HuH-7 (cell line): ENCODE measurements at places on chromosomes 1 and 21.

- DNase-seq: no peak
These were observed 136.2 kb downstream of the ZC3H11B start for GRCh38 chr1:219476716-219477115.

DNA sequence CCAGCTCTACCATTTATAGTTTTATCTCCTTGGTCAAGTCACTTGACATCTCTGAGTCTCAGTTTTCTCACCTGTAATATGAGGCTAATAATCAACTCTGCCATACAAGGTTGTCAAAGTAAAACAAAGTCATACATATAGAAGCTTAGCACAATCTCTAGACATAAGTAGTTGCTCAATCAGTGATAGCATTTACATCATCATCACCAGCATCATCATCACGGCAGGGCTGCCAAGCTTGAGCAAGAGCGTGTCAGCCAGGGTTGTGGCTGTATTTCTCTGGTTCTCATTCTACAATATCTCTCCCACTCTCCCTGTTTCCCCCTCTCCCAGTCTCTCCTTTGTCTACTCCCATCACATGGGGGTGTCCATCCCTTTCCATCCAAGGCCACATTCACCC is 41.7 kb upstream of the COA6 start:
- DNase-seq: no peak

DNA sequence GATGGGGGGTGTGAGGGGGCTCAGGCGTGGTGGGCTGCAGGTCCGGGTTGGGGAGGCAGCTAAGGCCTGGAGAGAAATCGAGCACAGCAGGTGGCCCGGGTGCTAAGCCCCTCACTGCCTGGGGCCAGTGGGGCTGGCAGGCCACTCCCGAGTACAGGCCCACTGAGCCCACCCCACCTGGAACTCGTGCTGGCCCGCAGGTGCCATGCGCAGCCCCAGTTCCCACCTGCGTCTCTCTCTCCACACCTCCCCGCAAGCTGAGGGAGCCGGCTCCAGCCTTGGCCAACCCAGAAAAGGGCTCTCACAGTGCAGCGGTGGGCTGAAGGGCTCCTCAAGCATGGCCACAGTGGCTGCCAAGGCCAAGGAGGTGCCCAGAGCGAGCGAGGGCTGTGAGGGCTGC is 1047.1 kb upstream of the ADGRL4 start:
- no peak for DNase-seq

DNA sequence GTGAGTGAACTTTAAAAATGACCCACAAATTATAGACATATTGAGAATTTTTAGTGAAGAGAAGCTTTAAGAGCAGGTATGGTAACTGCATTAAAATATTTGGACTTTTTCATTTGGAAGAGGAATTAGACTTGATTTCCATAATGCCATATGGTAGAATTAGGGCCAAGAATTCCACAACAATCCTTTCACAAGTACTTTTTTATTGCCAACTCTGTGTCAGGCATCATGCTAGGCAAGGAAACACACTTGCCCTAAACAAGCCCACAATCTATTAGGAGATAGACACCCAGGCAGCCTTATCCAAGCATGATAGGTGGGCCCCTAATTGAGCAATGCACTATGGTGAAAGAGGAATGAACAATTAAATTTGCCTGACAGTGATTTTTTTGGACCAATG is 353.0 kb downstream of the TGFB2 start:
- no peak for DNase-seq

DNA sequence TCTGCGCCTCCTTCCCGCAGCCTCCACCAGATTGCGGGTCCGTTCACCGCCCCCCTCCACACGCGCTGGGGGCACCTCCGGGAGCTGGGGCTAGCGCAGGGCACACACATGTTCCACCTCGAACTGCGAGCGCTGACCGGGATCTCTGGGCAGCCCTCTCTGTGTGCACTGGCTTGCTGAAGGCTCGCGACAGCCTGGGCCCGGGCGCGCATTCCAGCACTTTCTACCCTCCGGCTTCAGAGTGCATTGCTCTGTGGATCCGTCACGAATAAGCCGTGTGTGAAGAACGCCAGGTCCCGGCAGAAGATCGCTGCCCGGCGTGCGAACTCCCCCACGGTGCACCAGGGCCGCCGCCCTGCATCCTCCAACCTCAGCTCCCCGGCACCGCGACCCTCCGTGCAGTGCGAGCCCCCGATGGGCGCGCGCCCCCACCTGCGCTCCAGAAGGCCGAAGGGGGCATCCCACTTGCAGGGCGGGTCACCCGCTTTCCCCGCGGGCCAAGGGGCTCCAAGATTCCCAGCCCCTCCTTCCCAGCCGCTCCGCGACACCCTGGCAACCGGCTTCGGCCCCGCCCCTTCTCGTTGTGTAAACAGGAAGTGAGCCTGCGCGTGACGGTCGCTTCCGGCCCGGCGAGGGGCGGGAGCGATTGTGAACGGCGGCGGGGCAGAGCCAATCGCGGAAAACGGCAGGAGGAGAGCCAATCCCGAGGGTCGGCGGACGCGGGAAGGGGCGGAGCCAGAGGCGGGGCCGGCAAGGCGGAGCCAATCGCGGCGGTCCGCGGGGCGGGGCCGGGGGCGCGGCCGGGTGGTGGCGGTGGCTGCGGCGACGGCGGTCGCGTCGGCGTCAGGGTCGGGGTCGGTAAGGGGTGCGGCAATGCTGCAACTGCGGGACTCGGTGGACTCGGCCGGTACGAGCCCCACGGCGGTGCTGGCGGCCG is at the start of gene TPRG1L:
TSS of gene TPRG1L (plus strand) at position 816 of the 937 bp plus-strand sequence. CDS start at position 874, 58 bp downstream.
- peak; percentile 100 for DNase-seq

- DNase-seq: no peak
These were observed 70.8 kb downstream of the SYT2 start for GRCh38 chr1:202639500-202639899.

DNA sequence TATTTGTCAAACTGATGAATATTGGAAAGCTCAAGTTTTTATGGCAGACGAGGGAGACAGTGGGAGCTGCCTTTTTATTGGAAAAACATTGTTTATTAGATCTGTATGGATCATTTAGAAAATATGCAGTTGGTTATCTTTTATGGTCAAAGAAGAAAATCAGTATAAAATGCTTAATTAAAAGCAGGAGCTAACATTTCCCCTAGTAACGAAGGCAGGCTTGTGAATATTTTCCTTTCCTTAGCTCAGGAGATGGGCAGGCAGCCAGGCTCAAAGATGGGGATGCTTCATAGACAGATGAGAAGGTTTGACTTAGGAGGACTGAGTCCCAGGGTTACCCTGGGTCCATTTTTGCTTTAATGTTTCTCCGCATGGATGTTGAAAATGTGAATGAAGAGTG is 26.0 kb downstream of the ROR1 start:
- DNase-seq: no peak

DNA sequence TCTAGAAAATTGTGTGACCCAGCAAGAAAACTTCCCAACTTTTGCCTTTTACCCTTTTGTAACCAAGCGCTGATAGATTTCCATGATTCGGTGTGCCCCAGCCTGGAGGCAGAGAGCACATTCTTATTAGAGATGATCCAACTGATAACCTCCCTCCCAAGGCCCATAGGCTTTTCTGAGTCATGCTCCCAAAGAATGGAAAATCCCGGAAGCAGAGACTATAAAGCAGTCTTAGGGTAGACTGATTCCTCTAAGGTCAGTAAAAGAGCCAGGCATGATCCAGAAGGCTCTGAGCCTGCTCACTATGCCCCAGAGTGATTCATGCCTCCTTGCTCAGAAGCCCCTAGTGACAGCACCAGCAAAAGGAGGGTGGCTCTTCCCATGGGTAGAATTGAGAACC is 4.3 kb downstream of the CAMK1G start:
- no peak for DNase-seq

DNA sequence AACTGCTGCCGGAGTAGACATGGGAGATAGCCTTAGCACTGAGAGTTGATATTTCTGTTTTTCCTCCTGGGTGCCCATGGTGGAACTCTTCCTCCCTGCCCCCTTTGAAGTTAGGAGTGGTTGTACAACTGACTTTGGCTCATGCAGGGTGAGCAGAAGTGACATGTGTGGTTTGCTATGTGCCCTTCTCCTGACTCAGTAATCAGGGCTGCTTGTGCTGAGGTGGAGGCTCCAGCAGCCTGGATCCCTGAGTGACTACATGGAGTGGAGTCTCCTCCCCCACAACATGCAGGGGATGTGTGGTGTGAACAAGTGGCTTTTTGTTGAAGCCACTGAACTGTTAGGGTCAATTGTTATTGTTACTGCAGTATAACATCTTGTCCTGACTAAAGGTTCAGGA is 261.6 kb downstream of the CAMTA1 start:
- DNase-seq: no peak

GRCh38 chr1:240199758-240200645 is 108.3 kb downstream of the FMN2 start:
- DNase-seq: no peak

DNA sequence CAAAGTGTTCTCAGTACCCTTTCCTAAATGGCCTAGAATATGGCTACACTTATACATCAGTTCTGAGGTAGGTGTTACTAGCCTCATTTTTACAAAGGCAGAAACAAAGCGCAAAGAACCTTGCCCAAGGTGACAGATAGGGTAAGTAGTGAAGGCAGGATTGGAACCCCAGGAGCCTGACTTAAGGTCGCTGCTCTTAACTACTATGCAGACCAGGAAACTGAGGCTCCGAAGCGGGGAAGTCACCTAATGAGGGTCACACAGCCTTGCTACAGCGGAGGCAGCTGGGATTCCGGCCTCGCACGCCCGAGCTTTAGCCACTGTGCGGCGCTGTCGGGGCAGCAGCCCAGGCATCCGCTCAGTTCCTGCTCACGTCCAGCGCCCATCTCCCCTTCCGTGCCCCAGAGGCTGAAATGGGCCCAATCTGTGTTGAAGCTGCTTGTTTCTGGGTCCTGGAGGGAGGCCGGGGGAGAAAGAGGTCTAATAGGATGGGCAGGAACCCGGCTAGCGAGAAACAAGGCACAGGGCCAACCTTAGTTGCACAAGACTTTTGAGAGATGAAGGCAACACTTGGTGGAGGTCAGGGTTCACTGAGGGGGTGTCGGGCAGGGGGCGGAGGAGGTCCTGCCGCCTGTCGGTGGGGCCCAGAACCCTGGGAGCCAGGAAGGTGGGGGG is 1.4 kb upstream of the FOXD2 start:
- DNase-seq: peak; percentile 92

DNA sequence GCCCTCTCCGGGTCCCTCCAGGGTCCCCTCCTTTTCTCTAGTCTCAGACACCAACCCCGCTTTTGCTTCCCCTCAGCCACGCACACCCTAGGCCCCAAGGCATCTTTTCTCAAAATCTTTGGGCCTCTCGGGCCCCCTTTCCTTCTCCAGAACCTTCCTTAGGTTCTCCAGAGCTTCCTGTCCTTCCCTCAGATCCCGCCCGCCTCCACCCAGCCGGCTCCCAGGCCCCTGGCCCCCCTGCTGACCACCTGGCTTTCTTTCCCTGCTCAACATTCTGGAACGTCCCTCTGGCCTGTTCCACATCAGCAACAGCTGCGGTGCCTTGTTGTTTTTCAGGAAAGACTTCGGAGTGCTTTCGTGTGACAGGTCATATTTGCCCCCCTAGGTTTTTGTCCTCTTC is 1.2 kb downstream of the ZDHHC18 start:
- DNase-seq: no peak

GRCh38 chr1:20883766-20884165 is 96.7 kb upstream of the HP1BP3 start:
- no peak for DNase-seq

- DNase-seq: no peak
These were observed 141.4 kb upstream of the RAB4A start for GRCh38 chr1:229129301-229130027.

DNA sequence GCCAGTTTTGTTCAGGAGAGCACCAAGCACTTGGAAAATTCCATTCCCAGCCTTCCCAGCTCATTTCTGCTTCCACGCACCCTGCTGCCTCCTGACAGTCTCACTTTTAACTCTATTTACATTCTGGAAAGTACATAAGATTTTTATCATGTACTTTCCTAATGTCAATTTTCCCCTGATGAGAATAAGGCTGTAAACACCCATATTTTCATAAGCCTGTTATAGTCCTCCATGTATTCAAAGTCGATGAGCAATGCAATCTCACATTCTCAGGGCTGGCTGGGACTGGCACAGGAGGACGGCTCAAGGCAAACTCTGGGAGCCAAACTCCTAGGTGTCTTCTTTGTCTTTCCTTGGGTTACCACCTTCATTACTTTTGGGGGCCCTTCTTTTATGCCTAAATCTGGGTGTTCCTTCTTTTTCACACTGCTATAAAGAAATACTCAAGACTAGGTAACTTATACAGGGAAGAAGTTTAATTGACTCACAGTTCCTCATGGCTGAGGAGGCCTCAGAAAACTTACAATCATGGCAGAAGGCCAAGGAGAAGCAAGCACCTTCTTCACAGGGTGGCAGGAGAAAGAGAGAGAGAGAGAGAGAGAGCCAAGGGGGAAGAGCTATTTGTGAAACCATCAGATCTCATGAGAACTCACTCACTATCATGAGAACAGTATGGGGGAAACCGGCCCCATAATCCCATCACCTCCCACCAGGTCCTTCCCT is 94.6 kb downstream of the IGSF21 start:
- no peak for DNase-seq

DNA sequence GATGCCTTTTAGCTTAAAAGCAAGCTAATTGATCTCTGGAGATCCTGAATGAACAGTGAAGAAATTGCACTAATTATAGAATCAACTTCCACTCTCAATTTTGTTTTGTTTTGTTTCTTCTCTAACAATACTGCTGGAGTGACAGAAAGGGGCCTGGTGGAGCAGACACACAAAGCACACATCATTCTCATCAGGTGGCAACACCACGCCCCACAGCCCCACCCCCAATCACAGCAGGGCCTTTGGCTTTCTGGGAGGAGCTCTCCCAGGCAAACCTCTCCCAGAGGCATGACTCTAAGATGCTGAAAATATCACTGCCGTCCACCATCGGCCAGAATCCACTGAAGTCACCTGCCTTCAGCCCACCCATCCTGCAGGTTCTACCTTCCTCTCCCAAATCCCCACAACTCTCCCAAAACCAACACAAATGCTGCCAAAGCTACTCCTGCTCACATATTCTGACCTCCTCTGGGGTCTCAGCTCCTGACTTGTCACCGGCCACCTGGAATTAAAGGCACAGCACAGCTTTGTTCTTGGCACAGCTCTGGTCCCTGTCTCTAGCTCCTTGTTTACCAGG is 120.7 kb downstream of the GRIK3 start:
- no peak for DNase-seq

DNA sequence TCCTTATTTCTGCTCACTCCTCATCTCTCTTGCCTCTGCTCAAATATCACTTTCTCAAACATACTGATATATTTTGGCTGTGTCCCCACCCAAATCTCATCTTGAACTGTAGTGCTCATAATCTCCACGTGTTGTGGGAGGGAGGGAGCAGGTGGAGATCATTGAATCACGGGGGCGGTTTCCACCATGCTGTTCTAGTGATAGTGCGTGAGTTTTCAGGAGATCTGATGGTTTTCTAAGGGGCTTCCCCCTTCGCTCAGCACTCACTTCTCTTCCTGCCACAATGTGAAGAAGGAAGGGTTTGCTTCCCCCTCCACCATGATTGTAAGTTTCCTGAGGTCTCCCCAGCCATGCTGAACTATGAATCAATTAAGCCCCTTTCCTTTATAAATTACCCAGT is 26.6 kb downstream of the ZBTB8OS start:
- no peak for DNase-seq

GRCh38 chr1:6831366-6831765 is 46.1 kb downstream of the CAMTA1 start:
- no peak for DNase-seq

GRCh38 chr1:240314845-240315801 is 223.4 kb downstream of the FMN2 start:
- no peak for DNase-seq
